Activated CD8-positive, alpha-beta T cell treated with anti-CD3 and anti-CD28 coated beads, Interleukin-2, amount 10 ng/mL, durations not matched to agents 7 days and 5 days (primary cell): ENCODE measurements at places on chromosomes 16 and 17.
A peak's percentile ranks its signal among the peaks of the same experiment; 100 is the strongest.

DNA sequence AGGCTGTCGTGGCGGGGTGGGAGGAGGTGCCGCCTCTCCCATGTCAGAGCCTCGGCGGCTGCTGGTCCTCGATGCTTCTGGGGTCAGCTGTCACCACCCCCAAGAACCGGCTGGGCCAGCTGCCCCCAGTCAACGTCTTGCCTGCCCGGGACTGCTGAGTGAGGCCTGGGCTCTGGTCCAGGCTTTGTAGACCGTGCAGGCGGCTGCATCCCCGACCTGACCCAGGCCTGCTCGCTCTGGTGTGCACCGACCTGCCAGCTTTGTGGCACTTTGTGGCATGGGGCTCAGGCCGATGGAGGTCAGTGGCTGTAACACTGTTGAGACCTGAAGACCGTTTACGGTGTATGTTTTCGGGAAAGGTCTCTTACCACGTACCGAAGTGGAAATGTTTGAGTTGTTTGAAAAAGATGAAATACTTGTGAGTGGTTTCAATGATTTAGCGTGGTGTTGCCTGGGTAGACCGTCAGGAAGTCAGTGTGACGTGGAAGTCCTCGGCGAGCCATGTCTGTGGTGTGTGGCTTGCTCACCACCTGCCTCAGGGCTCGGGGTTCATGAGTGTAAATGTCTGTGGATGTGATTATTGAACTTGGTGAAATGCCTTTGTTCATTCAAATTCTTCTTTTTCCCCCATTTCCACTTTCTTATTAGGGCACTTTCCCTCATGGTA, 53.2 kb upstream of the ZNF750 start:
- H3K4me3 ChIP-seq = peak overlapping the region; percentile 50
- H3K27me3 ChIP-seq = no peaks in the 10 kb centered on the region
- peak overlapping the region; percentile 83 for H3K27ac ChIP-seq
- peaks cover 48% of the 10 kb centered on the region for H3K4me1 ChIP-seq
- peaks cover 51% of the 10 kb centered on the region for H3K36me3 ChIP-seq

DNA sequence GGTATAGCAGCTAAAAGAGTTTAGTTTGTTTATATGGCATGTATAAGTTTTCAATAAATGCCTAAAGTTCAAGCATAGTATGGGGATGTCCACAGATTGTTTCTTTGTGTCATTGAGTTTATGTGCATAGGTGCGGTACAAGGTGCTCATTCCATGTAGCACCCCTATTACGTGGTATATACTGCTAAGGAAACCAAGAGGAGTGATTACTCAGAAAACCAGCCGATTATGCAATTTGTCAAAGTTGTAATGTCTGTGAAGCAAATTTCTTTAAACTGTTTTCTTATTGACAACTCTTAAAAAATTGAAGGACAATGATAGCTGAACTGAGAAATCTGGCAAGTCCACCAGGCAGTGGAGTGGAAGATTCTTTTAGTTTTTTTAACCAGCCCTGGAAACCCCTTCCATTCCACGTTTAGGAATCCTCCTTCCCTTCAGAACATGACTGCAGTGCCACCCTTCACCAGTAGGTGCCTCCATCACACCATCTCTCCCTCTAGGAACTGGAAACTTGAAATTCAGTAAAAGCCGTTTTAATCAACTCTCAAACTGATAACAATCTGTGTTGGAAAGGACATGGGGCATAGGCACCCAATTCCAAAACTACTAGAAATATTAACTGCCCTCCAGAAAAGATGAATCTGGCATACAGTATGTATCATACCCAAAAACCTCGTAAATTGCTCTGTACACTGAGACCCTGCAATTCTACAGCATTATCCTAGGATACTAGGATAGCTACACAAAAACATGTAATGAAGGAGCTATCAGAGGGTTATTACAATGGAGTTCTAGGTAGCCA, 43.5 kb downstream of the REXO5 start:
- H3K36me3 ChIP-seq = peaks cover 27% of the 10 kb centered on the region
- peaks cover 41% of the 10 kb centered on the region for H3K4me1 ChIP-seq
- DNase-seq = peak; percentile 69
- no peak overlapping the region for H3K27ac ChIP-seq
- no peak overlapping the region for H3K4me3 ChIP-seq

DNA sequence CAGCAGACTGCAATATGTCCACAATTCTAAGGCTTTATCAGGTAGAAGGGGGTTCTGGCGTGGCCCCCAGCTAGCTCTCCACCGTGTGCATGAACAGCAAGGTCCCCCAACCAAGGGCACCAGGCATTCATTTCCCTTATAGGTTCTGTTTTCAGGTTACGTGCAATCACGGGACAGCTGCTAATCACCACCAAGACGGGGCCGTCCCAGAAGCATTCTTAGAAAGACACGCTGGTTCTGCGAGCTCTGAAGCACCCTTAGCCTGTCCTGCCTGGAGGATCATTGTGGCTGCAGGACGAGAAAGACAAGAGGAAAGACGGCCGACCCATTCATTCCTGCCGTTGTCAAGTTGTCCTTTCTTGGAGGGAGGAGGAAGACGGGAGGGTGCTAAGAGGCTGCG, 302.9 kb downstream of the SOX9 start:
- peaks cover 6% of the 10 kb centered on the region for H3K4me1 ChIP-seq
- DNase-seq = no peak
- no peaks in the 10 kb centered on the region for H3K36me3 ChIP-seq
- no peak overlapping the region for H3K27ac ChIP-seq

GRCh38 chr16:11114366-11115164, 141.4 kb downstream of the SOCS1 start:
- no peaks in the 10 kb centered on the region for H3K27me3 ChIP-seq
- peak overlapping the region; percentile 94 for H3K27ac ChIP-seq
- peak overlapping the region; percentile 65 for H3K4me3 ChIP-seq
- H3K36me3 ChIP-seq = peaks cover 73% of the 10 kb centered on the region
- peaks cover 82% of the 10 kb centered on the region for H3K4me1 ChIP-seq

DNA sequence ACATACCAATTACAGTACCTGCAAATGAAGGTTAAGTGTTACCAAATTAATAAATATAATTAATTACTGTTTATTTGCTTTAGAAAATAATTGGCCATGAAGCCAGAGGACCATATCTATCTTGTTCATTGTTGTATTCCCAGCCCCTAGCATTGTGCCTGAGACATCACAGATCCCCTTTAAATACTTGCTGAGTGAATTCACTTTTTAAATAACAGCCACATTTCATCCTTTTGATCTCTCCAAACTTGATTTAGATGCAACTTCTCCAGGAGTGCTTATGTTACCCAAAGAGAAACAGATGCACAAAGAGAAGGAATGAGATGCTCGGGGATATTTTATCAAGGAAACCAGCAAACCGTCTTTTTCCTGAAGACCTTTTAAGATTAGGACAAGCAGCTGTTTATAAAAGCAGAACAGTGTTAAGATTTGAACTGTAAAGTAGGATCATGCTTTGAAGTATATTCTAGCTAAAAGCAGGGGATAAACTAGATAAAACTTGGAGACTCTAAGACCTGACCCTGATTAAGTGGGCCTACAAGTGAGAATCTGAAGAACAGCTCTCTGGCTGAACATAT, 66.3 kb downstream of the CHD9 start:
- H3K36me3 ChIP-seq = peaks cover 7% of the 10 kb centered on the region
- no peaks in the 10 kb centered on the region for H3K4me1 ChIP-seq
- no peak overlapping the region for H3K27ac ChIP-seq
- H3K27me3 ChIP-seq = no peaks in the 10 kb centered on the region

GRCh38 chr16:10846213-10846998, 27.8 kb upstream of the TVP23A start:
- no peaks in the 10 kb centered on the region for H3K36me3 ChIP-seq
- peaks cover 25% of the 10 kb centered on the region for H3K27me3 ChIP-seq
- no peak for DNase-seq
- H3K4me1 ChIP-seq = no peaks in the 10 kb centered on the region
- no peak overlapping the region for H3K4me3 ChIP-seq

GRCh38 chr16:75116911-75117245, 298 bp upstream of the LDHD start:
- H3K4me1 ChIP-seq = peaks cover 2% of the 10 kb centered on the region
- H3K27me3 ChIP-seq = no peaks in the 10 kb centered on the region
- no peak overlapping the region for H3K27ac ChIP-seq

DNA sequence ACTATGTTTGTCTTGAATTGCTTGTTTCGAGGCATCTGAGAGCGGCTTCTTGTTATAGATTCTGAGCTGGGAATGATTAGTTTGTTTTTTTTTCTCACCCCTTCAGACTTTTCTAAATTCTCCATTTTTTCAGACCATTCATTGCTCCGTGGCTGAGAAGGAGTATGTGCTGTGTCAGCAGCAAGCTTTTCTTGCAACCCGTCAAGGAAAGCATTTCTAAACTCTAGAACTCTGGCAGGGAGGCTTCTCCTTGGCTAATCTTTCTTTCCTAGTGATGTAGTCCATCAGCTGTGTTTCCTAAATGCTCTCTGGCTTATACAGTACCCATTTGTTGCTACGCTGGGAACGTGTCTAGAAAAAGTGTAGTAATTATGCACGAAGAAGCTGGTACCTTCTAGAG, 133.5 kb downstream of the FTO start:
- no peak overlapping the region for H3K4me3 ChIP-seq
- DNase-seq = no peak
- no peaks in the 10 kb centered on the region for H3K27me3 ChIP-seq
- H3K36me3 ChIP-seq = peaks cover 3% of the 10 kb centered on the region

GRCh38 chr16:7074715-7075114, 257.9 kb upstream of the RBFOX1 start:
- no peak overlapping the region for H3K4me3 ChIP-seq
- no peaks in the 10 kb centered on the region for H3K27me3 ChIP-seq
- no peaks in the 10 kb centered on the region for H3K36me3 ChIP-seq
- no peak for DNase-seq

DNA sequence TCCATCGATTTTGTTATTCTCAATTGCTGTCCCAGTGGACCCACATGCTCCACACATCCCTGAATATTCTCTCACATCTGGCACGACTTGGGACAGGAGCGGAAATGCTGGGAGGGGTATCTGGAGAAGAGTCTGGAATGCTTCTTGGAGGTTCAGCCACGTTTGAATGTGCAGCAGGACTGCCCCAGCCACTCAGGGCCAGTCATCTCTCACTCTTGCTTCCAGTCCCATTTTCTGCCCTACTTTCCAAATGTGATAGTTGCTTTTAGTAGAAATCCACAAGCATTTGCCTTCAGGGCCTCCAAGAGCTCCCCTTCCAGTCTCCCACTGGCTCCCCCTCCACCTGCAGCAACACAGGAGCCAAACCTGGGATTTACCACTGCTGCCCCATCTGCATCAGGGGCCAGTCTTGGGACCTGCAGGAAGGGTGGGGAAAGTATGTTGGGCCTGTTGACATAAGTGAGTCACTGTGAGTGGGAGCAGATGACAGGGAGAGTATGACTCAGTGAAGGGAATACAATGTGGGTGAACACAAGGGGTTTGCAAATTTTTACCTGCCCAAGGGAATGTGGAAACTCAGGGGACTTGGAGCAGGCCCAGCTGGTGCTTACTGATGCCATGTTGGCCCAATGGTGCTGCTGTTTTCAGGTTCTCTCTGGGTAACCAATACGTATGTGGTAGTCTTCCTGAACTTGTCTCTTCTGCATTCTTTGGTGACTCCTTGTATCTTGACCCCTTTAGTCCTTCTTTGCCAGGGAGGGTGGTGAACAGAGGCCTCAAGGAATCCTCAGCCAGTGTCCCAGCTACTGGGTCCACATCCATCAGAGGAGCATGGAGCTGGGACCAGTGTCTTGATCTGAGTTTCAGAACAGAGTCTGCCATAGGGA, 78.8 kb upstream of the CRHR1 start:
- H3K4me1 ChIP-seq = no peaks in the 10 kb centered on the region
- H3K27ac ChIP-seq = no peak overlapping the region
- H3K36me3 ChIP-seq = no peaks in the 10 kb centered on the region
- H3K4me3 ChIP-seq = no peak overlapping the region

GRCh38 chr17:1002412-1002753, 5.5 kb downstream of the TIMM22 start:
- no peaks in the 10 kb centered on the region for H3K27me3 ChIP-seq
- no peak overlapping the region for H3K4me3 ChIP-seq
- H3K27ac ChIP-seq = no peak overlapping the region
- peaks cover 27% of the 10 kb centered on the region for H3K4me1 ChIP-seq
